Immature natural killer cell (primary cell): ENCODE measurements at places on chromosomes 3 and 15.

- no peak for DNase-seq
These were observed 3.1 kb upstream of the A4GNT start for GRCh38 chr3:138135146-138135832.

- no peak for DNase-seq
These were observed 95.6 kb upstream of the TPM1 start for GRCh38 chr15:62946940-62947339.

- no peak for DNase-seq
These were observed 102.6 kb upstream of the TSPAN3 start for GRCh38 chr15:77173487-77173886.

DNA sequence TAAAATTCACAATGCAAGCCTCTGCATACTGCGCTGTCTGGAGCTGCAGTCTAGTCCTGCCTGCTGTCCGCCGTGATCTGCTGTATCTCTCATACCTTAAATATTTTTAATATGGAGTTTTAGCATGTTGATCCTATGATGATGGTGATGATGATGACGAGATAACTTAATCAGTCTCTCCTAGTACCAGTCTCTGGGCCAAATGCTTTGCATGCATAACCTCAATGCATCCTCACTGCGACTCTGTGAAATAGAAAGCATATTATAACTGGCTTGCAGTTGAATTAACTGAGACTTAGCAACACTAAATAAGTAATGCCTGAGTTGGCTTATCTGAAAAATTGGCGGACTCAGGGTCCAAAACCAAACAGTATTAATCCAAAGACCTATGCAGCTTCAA, 38.4 kb upstream of the BCHE start:
- no peak for DNase-seq

DNA sequence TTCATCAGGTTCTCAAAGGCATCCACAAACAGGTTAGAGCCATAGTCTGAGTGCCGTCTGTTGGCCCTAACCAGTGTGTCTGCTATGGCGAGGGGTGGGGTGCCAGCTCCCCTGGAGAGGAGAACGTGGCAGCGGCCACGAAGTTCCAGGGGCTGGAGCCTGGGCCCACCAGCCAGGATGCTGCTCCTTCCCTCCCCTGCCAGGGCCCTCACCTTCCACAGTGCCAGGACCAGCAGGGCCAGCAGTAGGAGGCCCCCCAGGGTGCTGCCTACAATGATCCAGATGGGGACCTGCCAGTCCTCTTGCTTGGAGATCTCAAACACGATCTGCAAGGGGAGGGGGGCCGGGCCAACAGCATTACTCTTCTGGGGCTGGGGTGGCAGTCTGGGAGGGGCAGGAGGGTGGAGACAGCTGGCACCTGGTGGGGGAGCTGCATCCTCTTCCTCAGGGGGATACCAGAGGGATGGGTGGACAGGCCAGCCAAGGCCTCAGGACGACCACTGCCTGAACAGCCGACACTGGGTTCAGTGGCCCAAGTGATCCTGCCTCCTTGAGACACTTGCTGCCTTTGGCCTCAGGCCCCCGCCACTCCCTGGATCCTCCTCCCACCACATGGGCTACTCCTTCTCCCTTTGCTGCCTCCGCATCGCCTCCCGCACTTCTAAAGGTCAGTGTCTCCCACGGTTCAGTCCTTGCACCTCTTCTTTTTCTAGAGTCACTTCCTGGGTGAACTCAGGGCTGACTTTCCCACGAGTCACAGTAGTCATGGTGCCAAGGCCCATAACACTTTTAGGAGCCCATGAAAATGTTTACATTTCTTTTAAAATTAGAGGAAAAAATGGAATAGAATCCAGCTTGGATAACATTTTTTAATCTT, 26.3 kb downstream of the FEM1B start:
- no peak for DNase-seq

DNA sequence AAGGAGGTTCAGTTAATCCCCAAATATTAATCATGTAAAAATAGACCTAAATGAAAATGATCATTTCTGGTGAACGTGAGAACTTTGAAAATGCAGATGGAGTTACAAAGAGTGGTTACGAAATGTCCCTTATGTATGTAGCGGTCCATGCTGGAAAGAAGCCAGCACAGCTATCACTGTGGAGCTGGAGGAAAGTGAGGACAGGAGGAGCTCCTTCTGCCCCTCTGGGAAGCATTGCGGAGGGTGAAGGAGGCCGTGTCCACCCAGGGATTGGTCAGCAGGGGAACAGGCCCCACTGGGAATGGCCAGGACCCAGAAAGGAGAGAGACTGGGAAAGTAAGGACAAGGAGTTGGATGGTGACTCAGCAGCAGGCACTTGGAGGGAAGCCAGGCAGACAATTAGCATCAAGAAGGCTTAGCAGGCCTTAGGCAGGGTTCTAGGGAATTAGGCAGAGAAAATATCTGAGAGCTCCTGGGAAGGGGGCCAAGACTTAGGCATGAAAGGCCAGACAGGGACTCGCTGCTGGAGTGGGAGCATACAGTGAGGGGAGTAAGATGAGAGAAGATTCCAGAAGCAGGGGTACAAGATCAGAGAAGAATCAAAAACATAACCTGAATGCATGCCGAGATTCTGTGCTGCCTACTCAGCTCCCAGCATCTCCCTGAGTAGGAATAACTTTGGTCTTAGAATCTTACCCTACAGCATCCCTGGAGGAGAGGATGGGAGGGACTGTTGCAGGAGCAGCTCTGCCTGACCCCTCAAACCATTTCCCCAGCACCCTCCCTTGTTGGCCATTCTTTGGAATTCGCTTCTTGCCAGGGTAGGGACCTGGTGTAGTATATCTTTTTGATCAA, 171.0 kb upstream of the UMPS start:
- DNase-seq: no peak

GRCh38 chr15:80485370-80486164, 81.4 kb downstream of the ARNT2 start:
- no peak for DNase-seq

DNA sequence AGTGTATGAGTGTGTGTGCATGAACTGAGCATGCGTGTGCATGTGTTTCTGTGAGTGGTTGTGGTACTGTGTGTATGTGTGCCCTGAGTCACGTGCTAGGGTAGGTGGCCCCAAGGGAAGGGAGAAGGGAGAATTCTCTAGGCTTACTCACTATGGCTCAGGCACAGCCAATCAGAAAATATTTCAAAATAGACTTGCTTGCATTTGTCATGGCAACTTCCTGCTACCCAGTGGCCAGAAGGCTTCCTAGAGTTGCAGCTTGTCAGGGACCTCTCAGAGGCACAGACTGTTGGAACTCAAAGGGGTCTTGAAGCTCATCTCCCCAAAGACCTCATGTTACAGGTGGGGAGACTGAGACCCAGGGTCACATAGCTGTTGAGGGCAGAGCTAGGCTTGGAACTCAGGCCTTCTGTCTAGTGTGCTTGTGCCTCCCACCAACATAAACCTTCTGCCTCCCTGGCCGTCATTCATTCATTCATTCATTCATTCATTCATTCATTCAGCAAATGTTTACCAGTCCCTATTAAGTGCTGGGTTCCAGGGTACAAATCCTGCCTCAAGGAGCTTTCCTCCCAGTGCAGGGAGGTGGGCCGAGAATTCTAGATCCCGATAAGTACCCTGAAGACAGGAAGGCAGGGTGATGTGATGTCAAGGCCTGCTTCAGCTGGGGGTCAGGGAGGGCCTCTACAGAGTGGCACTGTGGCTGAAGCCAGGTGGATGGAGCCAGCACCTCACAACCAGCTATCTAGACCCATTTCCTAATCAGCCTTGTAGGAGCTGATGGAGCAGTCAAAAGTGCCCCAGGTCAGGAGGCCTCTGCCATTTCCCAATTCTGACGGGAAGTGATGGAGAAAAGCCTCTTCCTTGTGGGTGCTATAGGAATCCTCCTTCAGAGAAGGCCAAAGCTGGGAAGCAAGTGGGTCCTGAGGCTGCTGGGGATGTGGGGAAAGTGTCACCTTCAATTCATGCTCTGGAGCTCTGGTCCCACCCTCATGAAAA, 10.9 kb upstream of the RFT1 start:
- no peak for DNase-seq

DNA sequence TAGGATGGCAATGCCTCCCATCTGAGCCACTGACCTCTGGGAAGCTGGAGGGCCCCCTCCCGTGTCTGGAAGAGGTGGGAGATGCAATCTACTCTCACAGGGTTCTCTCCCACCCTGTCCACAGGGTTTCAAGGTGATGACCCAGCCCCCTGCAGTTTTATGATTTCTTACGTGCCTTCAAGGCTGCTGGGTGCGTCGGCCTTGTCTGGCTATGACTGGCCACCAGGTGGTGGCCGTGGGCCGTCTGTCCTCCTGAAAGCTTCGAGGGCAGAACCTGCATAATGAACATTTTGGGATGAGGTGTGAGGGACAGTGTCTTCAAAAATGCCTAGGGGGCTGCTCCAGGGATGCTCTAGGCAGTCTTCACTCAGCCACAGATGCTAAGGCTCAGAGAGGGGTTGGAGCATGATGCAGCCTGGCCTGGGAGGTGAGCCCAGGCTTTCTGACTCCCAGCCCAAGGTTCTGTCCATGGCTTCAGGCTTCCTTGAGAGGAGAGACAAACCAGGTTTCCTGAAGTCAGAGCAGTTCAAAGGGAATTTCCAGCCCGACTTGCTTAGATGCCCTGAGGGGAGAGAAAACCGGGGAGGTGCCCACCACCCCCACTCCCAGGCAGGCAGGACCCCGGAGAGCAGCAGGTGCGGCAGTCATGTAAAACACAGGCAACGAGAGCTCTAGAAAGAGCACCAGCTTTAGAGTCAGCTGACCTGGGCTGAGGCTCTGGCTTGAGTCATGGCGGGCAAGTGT, 18.7 kb downstream of the ISG20 start:
- DNase-seq: no peak

GRCh38 chr3:54968546-54969172, 40.8 kb upstream of the LRTM1 start:
- no peak for DNase-seq

GRCh38 chr15:100728371-100729201, 126.2 kb downstream of the ASB7 start:
- DNase-seq: no peak

GRCh38 chr3:148839805-148840204, 12.2 kb downstream of the CPB1 start:
- no peak for DNase-seq

DNA sequence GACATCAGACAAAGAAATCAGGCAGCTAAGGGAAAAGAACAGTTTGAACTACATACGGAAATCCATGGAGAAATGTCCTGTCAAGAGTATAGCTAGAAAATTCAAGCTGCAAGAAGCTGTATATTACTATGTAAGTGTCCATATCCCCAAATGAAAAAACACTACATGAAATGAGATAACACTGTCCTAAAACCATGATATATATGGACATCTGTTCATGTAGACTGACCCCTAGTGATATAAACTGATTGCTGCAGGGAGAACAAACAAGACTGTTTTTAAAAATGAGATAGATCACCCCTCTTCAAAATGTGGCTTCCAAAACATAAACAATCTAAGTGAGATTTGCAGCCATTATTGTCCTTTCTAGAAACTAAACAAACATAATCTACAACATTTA, 985.6 kb downstream of the EPHA3 start:
- DNase-seq: no peak

DNA sequence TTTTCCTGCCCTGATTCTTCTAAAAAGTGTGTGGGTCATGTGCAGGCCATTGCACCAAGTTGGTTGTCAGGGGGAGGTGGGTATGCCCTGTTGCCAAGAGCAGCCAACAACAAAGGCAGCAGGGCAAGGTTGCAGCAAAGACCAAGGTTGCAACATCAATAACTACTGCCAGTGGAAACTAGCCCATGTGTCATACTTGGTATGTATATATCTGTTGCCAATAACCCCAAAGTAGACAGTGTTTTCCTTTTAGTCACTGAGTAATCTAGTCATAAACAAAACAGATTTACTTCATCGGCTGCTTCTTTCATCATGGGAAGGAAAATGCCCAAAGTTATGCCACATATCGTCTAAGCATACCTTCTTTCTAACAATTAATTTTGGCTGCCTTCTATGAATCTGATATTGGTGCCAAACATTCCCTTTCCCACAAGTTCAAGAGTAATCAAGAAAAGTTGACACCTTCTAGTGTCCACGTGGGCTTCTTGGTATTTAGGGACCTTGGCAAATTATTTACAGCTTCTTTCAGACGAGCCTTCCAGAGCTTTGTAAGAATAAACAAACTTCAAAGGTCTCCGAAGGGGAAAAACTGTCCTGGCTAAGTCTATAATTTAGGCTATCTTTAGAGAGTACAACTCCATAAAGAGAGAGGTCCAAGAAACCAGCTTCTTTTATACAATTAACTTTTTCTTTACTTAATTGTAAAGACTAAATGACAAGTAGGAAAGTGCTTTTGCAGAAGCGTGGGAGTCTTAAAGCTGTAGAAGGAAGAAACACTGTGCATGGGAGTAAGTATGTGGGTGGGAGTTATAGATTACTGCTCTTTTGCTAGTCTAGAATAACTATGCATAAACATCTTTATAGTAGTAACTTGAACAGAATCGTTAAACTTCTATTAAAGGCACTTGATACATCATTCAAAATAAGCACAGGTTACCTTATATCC, 10.0 kb upstream of the MBNL1 start:
- peak; percentile 47 for DNase-seq

- no peak for DNase-seq
These were observed 35.0 kb upstream of the TNFAIP8L3 start for GRCh38 chr15:51129535-51130188.

DNA sequence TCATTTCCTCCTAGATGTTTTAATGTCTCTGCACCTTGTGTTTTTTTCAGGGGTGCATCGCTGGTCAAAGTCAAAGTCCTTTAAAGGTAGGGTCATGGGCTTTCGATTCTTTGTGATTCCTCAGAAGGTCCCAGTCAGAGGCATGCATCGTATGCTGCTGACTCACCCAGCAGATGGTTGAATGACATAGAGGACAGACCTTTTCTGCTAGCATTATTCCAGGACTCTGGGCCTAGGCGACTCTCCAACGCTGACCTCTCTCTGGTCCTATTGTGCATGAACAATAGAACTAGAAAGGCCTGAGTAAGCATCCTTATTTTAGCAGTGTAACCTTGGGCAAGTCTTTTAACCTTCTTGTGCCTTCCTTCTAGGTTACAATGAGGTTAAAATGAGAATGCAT, 75.9 kb downstream of the DGKG start:
- no peak for DNase-seq

GRCh38 chr3:181711325-181712135, at the start of gene SOX2:
SOX2 (plus strand) TSS chr3:181711925; CDS start chr3:181712361, 436 bp downstream.
- DNase-seq: peak; percentile 6

- no peak for DNase-seq
These were observed 371.0 kb upstream of the GBE1 start for GRCh38 chr3:82132210-82133069.

DNA sequence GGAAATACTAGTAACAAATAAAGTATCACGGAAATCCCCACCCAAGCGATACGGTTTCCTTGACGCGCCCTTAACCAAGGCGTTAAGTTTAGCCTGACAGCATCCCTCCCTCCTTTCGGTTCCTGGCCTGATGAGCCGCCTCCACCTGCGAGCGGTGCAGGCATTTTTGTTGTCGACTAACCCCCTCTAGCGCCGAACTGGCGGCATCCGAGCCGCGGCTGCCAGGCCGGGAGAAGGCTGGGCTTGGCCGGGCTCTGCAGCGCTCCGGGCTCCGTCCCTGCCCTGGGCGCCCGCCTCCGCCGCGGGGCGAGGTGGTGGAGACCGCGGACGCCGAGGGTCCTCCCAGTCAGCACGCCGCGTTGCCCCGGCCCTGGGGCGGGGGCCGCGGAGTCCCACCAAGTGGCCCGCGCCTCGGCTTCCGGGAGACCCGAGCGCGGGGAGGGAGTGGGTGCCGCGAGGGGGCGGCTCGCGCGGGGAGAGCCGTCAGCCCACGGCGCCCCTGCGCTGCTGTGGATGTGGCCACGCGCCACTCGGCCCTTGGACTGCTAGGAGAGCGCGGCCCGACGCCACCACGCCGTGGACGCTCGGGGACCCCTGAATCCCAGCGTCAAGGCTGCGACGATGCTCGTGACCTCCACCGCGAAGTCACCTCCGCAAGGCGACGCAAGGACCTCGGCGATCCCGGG, 1.1 kb upstream of the EPHA6 start:
- DNase-seq: no peak
